ENCODE measurements at places on chromosomes 2 and 18.

DNA sequence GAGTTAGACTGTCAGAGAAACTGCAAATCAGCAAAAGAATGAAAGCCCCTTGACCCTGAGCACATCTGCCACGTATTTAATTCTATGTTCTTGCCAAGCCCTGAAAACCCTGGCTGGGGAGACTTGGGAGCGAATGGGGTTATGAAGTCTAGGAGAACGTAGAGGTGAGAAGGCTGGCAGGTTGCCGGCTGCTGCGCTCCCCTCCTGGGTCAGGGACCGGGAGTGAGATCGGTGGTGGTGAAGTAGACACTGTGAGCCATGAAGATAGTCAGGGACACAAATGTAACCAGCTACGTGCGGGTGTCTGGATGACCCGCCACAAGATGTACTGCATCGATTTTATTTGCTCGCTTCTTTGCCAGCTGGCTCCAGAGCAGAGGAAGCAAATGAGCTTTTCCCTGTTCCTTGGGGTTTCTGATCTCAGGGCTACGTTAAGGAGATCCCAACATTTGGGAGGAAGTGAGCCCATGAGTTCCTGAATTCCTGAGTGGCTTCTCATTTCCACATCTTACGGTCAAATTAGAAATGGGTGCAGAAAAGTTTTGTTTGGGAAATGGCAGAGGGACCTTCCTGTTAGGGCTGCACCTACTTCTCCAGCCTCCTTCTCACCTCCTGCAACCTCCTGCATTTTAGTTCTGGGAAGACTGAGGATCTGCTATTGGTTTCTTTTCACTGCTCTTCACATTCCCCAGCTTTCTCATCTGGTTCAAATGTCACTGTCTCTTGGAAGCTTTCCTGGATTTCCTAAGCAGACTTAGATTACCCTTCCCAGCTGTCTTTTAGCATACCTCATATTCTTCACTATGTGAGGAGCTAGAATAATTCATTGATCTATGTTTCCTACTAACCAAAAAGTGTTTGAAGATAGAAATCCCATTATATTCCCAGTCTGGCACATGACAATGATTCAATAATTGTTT, 360.6 kb downstream of the ZNF521 start:
- DNase-seq = no peak

- no peak for DNase-seq
These were observed 259.4 kb downstream of the GPD2 start for GRCh38 chr2:156695595-156695994.

DNA sequence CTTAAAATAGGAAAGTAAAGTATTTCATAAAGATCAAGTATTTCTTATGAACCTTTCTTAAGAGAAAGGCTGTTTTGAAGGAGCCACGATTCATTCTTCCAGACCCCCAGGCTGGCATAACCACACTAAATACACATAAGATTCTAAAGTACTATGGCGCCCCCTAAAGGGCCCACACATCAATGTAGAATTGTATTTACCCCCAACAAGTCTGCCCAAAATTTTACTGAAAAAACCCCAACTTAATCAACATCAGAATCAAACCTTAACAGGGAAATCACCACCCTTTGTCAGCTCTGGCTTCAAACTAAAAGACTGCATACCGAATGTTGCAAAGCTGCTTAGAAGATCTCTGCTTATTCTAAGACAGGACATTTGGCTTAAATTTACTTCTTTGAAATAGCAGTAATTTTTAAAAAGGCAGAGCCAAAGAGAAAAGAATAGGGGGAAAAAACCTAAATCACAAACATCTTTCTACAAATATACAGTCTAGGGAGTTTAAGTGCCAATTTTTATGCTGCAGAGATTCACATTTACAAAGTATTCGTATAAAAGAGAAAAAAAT, 20.4 kb upstream of the BCL2 start:
- DNase-seq = no peak

GRCh38 chr2:29241955-29242565, 126.8 kb downstream of the CLIP4 start:
- DNase-seq = no peak

DNA sequence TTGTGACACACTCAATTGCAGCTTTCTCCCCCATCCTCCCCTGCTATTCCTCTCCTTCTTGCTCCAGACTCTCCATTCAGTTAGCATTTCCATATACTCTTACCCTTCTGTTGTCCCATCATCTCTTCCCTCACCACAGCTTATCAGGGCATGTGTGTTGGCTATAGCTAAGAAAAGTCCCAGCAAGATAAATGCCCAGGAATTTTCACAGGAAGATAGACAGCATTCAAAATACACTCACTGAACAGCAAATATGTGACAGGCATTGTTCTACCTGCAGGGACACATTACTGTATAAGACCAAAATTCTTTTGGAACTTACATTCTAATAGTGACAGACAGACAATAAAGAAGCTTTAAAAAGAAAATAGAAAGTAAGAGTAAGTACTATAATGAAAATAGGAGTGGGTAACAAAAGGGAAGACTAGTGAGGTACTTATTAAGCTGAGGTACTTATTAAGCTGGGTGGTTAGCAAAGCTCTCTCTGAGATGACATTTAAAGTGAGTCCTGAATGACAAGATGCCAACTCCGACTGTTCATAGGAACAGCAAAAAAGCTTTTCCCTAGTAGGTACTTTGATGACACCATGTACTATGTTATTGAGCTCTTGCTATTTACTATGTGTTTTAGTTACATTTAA, 86.2 kb downstream of the CHN1 start:
- no peak for DNase-seq

DNA sequence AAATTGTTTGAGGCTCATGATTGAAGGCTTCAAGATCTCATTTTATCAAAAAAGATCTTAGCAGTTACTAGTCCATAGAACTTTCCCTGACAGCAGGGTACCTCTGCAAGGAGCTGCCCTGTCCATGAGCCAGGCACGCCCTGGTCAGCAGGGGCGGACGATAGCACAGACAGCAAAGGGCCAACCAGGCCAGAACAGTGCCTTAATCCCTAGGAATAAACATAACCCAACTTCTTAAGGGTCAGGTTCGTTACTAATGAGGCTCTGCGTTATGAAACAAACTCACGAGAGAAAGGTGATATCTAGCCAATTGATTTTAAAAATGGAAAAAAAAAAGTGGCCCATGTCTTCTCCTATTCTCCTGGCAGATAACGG, 59.2 kb downstream of the BCL2 start:
- DNase-seq = no peak

GRCh38 chr2:230864605-230865306, at the start of gene ITM2C:
Gene ITM2C, plus strand, starts transcription at chr2:230864942. Its CDS starts 84 bp downstream, at chr2:230865026.
- peak; percentile 24 for DNase-seq

GRCh38 chr2:9240745-9241144, 34.1 kb downstream of the ASAP2 start:
- DNase-seq = no peak

DNA sequence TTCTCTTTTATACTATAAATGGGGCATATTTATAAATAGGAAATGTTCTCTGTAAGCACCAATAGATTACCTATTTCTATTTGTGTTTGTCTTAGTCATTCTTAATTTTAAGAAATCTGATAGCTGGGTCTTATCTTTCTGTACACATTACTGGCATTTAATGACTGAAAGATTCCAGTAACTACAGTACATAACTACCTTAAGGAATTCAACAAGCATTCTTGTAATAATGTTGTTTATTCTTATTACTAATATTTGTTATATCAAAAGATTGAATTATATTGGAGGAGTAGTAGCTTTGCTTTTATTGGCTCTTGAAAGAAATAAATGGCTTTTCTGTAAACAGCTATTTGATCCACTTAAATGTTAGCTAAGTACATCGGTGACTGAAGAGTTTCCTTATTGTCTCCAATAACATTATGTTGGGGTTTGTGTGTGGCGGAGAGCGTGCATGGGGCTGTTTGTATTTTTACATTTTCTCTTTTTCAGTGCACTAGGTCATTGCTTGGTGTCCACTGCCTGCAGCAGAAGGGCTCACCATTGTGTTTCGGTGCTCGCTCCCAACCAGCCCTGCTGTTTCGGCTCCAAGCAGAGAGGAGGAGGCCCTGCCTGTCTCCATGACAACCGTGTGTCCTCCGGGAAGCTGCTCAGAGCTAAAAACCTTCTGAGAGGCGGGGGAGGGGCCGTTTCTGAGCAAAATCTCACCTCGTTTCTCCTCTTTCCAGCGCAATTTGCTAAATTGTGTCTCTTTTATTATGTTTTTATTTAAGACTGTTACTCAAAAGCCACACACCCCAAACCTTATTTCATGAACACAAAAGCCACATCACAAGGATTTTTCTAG, 112.5 kb upstream of the SLC38A11 start:
- DNase-seq = no peak

GRCh38 chr2:42562474-42563144, 5.8 kb upstream of the MTA3 start:
- no peak for DNase-seq

DNA sequence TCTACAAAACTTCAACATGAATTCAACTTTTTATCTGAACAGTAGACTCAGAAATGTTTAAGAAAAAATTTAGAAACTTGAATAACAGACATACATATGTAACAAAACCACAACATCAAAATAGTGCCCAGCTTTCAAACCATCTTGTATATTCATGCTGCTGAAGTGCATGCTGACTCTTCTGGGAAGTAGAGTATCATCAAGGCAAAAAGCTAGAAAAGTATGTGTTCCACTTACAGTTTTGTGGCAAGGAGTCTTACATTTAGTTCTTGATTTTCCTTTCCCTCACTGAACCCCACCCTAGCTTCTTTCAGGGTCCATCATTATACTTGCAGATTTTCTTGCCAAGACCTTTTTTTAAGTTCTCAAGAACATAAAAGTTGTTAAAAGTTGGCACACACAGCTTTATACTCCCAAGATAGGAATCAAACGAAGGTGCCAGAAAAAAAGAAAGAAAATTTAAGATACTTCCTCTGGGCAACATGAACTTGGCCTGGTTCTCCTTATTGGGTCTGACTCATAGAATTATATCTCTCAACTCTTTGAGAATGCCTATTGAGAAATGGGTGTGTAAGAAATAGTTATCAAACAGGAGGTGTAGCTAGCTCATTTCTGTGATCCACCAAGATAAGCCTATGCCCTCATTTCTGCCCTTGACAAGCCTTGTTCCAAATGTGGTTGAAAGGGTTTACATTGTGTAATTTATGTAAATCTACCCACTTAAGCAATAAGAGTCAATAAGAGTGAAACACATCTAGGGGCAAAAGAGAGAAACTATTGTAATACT, 667.6 kb upstream of the ACVR2A start:
- no peak for DNase-seq

DNA sequence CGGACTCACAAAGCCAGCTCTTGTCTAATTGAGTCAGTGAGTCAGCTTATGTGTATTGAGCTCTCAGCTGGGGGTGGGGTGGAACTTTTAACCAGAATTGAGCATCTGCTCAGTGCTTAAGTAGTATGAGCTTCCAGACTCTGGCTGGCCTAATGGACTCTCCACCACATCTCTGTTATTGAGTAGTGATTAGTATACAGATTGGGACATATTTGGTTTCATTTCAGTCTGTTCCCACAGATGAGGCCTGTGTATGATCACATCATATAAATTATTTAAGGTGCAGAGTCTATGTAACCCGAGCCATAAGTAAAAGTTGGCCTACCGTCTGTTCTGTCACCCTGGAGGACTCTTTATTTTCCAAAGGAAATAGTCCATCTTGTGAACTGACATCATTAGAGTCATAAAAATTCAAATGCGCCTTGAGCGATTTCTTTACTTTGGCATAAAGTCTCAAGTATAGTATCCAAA, 152.1 kb downstream of the THSD7B start:
- no peak for DNase-seq

DNA sequence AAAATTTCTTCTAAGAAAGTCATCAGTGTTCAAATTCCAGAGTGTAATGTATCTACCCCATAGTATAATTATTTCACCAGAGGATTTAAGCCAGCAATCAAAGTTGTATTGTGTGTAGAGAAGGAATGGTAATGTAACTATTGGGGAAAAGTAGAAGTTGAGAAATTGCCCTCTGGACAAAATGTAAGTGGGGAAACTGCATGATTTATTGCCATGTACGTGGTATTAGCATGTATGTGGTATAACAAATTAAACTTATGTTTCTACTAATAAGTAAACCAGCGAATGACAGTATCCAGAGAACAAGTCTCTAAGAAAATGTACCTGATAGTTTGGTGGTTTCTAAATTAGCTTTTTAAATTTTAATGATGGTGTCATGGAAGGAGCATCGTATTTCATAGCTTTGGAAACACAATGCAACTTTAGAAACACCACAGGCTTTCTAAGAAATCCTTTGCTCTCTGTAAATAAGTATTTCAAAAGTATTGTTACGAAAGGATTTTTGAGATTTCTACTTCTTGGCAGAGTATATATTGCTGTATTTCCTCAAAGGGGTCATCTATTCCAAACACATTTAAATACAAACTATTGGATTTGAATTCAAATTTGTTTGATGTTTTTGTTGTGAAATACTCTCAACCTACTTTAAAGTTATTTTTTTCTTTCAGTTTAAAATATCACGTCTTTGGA, 1018.9 kb upstream of the ZEB2 start:
- DNase-seq = no peak

DNA sequence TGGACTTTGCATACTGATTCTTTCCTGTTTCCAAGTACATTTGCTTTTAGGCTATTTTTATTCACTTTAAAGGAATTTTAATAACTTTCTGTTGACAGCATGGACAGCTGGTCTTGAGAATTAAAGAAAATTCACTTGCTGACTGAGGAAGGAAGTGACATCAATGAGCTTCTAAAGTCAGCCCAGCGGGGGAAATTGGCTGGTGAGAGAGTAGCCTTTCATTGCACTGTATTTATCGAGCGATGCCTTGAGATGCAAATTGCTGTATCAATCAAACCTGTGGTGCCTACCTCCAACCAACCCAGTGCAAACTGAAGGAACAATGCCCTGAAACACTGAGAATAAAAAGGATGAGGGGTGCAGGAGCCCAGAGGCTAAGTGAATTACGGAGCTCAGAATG, 91.4 kb upstream of the AQP4 start:
- no peak for DNase-seq

DNA sequence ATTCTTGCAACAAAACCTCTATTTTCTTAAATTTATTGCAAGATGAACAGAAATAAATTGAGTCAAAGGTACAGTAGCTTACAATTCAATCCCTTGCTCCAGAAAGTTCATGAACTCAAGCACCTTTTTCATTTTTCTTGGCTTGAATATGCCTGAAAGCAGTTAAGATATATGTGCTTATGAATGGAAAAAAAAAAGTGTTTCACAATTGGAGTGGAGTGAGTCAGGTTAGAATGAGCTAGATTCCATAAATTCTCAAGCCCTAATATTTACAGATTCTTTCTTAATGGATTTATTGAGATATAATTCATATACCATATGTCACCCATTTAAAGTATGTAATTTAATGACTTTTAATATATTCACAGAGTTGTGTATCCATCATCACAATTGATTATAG, 39.6 kb upstream of the NEMP2 start:
- DNase-seq = no peak

- no peak for DNase-seq
These were observed 8.5 kb upstream of the STK39 start for GRCh38 chr2:168255866-168256265.

DNA sequence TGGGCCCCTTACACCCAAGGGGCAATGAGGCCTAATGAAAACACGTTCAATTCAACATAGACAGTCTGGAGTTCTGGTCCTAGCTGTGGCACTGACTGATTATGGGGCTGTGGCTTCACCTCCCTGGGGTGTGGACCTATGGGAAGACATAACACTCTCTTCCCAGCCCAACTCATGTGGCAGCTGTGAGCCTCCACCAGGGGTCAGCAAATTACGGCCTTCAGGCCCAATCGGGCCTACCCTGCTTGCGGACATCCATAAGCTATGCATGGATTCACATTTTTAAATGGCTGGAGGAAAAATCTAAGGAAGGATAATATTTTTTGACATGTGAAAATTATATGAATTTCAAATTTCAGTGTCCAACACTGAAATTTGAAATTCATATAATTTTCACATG, 101.3 kb downstream of the LOXHD1 start:
- DNase-seq = no peak

GRCh38 chr2:217909156-217909820, 93.5 kb downstream of the TNS1 start:
- DNase-seq = no peak
